ENCODE measurements at places on chromosomes 16 and 17.

DNA sequence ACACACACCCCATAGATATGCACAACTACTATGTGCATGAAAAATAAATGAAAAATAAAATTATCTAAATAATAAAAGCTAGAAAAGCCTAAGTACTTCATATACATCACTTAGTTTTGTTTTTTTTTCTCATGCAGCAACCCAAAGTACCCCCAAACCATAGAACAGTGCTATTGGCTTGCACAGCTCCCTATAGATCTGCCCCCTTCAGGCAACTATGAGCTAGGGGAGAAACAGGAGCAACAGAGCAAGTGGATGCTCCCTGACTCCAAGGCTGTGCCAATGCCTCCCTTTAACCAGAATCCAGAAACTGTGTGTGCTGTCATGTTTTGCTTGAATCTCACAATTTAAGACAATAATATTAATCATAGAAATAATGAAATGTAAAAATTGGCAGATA is 605.5 kb downstream of the TOX3 start:
- DNase-seq = no peak

DNA sequence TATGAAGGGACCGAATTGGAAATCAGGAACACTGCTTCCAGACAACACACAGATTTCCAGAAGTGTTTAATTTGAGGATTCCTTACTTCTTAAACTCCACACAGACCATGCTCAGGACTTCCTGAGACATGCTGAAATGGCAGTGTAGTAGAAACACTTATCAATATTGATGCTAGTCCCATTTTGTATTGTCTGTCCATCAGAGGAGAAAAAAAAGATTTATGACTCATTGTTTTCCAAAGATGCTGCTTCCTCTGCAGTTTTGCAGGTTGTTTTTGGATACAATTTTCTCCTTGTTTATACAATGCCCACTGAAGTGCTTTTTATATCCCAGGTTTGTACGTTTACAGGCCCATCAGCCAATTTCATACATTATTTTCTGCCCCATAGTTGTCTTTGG is 68.3 kb upstream of the TANC2 start:
- DNase-seq = no peak

GRCh38 chr16:75196836-75197235 is 10.1 kb downstream of the CTRB2 start:
- DNase-seq = no peak

- no peak for DNase-seq
These were observed 53.1 kb upstream of the WSB1 start for GRCh38 chr17:27240802-27241155.

DNA sequence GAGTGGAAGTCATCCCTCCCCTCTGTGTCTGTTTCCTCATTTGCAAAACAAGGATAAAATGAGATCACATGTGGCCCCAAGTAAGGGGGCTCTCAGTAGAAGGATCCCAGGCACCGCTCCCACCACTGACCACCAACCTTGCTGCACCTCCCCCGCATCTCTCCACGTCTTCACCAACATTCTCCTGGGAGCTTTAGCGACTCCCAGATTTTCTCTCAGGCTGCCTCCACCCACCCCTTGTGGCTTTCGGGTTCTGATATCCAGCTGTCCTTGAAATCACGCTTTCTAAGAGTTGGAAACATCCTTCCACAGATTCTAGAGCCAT is 16.4 kb upstream of the NTN1 start:
- no peak for DNase-seq

DNA sequence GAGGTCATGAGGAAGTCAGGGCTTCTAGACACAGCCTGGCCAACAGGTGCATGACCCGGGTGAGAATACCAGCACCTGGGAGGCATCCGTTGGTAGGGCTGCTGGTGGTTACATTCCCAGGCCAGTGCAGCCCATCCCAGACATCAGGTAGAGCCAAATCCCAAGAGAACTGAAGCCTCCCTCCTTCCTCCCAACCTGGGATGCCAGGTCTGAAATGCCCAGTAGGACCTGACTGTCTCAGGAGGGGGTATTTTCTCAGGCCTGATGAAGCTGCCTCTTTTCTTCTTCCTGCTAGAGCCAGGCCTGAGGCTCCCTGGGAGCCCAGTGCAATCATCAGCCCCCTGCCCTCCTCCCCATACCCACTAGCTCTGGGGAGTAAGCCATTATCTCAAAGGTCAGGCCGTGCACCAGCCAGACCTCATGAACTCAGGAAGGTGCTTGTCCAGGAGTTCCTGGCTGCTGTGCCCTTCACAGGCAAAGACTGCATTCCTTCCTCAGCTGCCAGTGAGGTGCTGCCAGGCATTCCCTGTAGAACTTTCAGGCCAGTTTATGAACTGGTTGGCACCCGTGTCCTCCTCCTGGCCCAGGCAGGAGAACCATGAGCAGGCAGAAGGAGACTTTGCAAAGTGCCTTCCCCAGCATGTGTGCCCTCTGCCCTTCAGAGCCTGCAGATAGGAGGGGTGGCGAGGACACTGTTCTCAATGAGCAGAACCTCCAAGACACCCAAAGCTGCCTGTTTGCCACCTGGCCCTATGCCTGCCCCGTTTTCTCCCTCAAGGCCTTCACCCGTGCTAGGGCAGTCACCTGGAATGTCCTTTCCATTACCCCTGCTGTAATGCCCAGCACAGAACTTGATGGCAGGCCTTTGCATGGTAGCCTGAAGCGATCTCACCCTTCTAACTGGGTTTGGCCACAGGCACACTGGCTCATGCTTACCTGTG is 7.6 kb downstream of the TBX2 start:
- no peak for DNase-seq

GRCh38 chr17:44979426-44979995 is 11.4 kb upstream of the C1QL1 start:
- DNase-seq = no peak

DNA sequence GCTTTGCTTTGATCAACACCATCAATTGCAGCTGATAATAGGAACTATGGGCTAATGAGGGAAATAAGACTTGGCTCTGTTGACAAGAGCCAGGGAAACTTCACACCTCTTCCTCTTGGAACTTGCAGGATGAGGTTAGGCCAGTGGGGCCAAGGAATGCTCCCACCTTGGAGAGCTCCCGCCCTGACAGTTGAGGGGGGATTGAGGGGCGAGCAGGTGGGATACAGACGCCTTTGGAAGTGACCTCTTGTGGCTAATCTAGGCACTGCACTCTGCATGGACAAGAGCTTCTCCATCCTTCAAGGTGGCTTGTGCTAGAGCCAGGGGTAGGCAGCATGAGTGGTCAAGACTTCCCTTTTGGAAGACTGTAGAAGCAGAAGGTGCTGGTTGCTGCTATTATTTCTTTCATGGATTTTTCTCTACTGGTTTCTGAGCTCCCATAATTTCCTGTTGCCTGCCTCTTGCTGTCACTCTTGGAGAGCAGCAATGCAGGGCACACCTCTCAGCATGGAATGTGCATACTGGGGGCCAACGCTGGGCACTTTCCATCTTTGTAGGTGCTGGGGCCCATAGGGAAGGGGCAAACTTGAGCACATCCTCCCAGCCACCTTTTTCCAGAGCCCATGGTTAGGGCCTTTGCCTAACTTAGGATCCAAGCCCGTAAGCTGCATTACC is 2.3 kb upstream of the PHF12 start:
- DNase-seq = no peak

- DNase-seq = no peak
These were observed 80.5 kb downstream of the TBC1D16 start for GRCh38 chr17:79955167-79955549.

- DNase-seq = no peak
These were observed 95.7 kb downstream of the NTN1 start for GRCh38 chr17:9116861-9117568.
